ENCODE measurements at places on chromosomes 3 and 15.

GRCh38 chr3:31960793-31961431 lies 20.1 kb downstream of the OSBPL10 start:
- no peak for DNase-seq

DNA sequence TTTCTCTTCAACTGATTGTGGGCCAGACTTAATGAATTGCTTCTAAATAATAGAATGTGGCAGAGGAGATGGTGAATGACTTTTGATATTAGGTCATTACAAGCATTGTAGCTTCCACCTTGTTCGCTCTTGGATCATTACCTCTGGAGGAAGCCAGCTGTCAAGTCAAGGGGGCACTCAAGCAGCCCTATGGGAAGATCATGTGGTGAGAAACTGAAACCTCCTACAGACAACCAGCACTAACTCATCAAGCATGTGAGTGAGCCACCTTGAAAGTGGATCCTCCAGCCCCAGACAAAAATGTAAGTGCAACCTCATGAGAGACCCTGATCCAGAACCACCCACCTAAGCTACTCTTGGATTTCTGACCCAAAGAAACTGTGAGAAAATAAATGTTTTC lies 109.8 kb upstream of the TBC1D5 start:
- DNase-seq: no peak

GRCh38 chr3:13229273-13229949 lies 156.2 kb upstream of the IQSEC1 start:
- no peak for DNase-seq

GRCh38 chr15:51776952-51777569 lies 25.7 kb downstream of the TMOD2 start:
- no peak for DNase-seq

DNA sequence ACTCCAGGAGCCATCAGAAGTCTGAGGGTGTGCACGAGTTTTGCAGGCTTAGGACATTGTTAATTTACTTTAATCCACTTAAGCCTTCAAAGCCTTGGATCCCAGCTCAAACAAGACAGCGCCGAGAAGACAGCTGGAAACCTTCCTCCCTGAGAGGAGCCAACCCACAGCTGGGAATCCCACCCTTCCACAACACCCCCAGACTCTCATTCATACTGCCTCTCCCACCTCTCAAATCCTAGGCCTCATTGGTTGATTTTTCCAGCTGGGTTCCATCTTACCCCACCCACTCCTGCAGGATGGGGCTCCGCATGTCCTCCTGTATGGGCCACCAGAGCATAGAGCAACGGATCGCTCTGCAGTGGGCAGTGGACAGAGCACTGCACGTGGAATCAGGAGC lies 80.4 kb downstream of the SEMA5B start:
- no peak for DNase-seq

DNA sequence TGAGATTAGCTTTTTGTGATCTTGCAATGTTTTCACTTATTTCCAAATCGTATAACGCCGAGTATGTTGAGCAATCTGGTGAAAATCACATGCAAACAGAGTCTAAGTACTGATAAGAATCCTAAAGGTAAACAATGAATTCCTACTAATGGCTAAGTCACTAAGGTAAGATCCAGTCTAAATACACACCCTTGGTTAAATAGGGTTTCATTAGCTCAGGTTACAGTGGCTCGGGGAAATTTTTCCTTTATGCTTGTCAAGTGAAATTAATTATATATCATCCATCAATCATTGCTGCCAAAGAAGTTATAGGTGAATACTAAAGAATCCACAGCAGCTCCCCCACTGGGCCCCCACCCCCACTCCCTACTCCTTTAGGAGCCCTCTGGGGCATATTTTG lies 139.3 kb downstream of the SOX2 start:
- no peak for DNase-seq

DNA sequence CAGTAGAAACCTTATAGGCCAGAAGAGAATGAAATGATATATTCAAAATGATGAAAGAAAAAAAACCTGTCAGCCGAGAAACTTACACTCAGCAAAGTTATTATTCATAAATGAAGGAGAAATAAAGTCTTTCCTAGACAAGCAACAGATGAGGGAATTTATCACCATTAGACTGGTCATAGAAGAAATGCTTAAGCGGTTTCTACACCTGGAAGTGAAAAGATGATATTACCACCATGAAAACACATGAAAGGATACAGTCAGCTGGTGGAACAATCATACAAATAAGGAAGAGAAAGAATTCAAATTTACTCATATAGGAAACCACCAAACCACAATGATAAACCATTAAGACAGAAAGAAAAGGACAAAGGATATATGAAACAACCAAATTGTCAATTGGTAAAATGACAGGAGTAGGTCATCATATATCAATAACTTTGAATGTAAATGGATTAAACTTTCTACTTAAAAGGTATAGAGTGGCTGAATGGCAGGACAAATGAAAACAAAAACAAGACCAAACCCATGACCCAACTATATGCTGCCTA lies 29.9 kb upstream of the PRR23C start:
- no peak for DNase-seq

GRCh38 chr3:184726497-184726896 lies 14.6 kb upstream of the MAGEF1 start:
- DNase-seq: no peak

GRCh38 chr3:8576841-8577571 lies 67.6 kb downstream of the SSUH2 start:
- no peak for DNase-seq

DNA sequence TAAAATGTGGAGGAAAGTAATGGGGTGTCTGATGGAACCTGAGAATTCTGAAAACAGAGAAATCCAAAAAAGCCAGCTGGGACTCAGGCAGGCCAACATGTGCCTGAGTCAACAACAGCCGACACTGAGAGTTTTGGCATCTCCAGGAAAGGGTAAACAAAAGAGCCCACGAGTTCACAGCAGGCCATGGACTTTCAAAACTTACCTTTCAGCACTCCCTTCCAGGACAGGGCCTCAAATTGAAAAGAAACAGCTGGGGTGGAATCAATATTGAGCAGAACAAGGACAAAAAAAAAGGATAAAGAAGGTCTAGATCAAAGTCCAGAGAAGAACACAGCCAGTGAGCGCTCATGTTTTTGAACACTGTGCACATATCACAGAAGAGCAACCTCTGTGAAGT lies 735.4 kb upstream of the GRM7 start:
- DNase-seq: no peak

DNA sequence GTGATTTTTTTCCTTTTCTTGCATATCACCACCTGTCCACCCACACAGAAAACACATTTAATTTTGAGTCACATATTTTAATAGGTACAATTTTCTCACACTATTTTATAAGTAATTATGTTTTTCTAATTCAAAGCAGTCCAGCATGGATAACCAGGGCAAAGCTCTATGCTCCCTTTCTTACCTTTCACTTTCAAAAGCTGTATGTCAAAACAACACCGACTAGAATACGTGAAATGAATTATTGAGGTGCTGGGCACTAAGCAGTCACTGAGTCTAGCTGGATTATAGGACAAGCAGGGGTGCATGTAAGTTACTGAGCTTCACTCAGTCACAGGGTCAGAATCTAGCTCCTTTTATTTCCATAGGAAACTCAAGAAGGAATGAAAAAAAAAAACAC lies 60.6 kb downstream of the LSAMP start:
- no peak for DNase-seq

DNA sequence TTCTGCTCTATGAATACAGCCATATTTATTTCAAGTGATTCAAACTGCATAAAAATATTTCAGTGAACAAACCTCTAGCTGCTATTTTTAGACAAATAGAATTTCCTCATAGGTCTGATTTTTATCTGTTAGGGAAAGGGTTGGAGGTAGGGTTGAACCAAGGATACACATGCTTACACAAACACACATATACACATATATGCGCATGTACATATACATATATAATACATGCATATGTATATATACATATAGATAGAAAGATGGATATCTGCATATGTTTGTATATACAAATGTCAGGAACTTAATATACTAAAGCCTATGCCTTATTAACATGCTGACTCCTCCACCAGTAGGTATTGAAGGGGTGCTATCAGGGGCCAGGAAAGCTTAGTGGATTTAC lies 18.1 kb downstream of the ZBBX start:
- no peak for DNase-seq

DNA sequence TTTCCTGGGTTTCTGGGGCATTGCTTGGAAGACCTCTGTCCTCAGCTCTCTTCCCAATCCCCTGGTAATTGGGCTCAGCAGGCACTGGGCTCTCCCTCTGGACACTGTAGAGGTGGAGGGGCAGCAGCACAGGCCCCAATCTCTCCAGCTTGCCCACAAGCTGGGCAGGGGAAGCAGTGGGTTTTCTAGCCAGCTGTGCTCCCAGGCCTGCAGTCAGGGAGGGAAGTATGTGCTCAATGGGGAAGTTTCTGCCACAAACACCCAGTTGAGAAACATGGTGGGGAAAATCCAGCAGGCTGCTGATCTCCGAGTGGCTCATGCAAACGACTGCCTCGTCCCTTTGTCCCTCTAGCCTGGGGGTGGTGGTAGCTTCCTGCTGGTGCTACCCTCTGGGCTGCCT lies 12.8 kb upstream of the RFT1 start:
- no peak for DNase-seq

DNA sequence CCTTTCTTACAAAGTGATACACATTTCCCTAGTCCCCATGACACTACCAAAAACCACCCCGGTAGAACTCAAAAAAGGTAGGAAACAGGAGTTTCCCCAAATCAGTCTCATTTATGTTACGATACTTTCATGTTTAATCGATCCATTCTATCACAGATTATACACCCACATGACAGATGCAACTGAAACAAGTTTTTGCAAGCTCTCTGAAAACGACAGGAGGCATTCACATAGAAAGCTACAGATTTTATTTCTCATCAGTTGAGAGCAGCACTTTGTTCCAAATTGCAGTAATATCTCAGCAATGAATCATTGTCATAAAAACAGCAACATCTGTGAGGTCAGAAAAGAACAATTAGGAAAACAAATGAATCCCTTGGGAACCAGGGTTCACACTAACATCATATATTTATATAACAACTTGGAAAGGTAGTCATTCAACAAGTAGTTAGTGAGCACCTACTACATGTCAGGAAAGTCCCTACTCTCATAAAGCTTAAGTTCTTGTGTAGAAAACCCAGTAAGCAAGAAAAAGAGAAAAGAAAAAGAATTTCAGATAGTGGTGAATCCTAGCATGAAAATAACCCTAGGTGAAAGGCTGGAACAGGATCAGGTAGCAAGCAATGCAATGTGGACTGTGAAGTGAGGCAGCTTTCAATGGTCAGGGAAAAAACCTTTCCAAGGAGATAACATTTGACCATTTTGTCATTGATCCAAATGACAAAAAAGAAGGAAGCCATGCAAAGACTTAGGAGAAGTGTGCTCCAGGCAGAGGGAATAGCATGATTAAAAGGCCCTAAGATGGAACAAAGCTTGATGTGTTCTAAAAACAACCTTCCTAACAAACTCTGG lies 8.3 kb downstream of the PLD1 start:
- no peak for DNase-seq

GRCh38 chr3:156751461-156752025 lies 74.6 kb upstream of the LEKR1 start:
- DNase-seq: no peak

DNA sequence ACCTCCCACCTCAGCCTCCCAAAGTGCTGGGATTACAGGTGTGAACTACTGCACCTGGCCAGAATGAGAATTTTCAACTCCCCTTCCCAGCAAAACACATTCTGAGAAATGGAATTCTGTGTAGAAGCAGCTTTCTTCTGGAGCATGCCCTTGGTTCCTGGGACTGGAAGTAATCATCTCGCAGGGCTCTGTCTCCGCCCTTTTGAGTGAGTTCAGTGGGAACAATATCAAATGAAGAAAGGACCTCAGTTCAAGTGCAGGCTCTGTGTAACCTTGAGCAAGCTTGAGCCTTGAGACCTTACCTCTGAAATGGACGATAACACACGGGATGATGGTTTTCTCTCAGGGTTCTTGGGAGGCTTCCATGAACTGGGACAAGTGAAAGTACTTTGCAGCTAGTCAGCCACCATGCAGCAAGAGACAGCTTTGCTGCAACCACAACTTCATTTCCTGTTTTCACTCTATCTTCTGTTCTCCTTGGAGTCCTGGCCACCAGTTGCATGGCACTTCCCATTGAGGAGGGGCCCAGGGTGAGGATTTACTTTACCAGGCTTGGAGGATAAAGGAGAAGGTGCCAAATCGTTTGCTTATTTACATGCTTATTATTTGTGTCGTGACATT lies 35.7 kb upstream of the IGF1R start:
- no peak for DNase-seq

DNA sequence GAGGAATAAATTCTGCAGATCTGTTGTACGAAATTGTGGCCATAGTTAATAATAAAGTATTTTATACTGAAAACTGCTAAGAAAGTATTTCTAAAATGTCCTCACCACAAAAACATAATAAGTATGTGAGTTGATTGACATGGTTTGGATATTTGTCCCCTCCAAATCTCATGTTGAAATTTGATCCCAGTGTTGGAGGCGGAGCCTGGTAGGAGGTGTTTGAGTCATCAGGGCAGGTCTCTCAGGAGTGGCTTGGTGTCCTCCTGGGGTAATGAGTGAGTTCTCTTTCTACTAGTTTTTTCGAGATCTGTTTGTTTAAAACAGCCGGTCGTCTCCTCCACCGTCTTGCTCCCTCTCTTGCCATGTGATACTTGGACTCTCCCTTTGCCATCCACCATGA lies 424.1 kb upstream of the KCNMB2 start:
- DNase-seq: no peak

DNA sequence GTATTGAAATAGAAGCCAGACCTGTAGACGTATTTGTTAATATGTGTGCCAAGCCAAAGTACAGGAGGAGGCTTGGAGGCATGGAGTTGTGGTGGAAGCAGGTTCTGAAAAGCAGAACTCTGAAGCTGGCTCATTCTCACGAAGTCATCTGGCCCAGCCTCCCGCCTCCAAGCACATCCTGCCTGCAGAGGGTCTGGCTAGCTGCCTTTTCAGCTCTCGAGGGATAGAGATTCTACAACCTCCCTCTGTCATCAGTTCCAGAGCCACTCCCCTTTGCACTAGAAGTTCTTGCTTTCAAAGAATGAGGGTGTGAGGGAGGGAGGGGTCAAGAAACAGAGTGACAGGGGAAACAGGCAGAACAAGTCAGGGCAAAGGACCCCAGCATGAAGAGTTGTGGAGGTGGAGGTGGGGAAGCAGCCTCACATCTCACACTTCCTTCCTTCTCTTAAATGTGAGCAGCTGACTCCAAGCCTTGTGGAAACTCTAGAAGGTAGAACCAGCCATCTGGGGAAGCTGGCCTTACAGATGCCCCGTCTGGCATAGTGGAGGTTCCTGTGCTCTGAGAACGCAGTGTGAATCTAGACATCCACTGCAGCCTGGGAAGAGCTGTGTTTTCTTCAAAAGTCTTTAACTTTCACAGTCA lies 95.3 kb downstream of the SLC49A4 start:
- DNase-seq: no peak

GRCh38 chr3:111465081-111465670 lies 76.8 kb upstream of the CD96 start:
- no peak for DNase-seq

DNA sequence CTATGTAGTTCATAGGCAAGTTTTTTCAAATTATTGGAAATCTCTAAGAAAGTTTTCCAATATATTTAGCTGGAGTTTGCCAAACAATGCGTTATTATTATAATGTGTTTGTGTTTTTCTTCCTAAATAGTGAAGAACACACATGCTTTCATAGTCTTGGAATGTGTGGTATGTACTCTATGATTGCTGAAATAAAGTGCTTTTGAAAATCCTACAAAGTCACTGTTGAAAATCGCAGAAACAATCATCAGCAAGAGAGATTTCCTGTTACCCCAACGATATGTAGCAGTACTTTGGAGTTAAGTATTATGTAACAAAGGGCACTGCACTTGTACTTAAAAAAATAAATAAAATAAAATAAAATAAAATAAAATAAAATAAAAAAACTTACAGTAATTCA lies 796.2 kb downstream of the NAALADL2 start:
- no peak for DNase-seq

GRCh38 chr3:8665407-8665896 lies 20.9 kb upstream of the SSUH2 start:
- no peak for DNase-seq

Data from activated naive CD4-positive, alpha-beta T cell (primary cell).